Psoas muscle (tissue), 8 donors: ENCODE measurements at places on chromosomes 3 and 15. TPM values are rescaled to one million over a fixed set of nuclear protein-coding genes. Genes with fewer than 3 reads are reported as not detected.

Gene LRRIQ4
- not detected for total RNA-seq

Gene TXNRD3
- 7.7 TPM for total RNA-seq

- no peaks in the 10 kb centered on the region for H3K36me3 ChIP-seq
- H3K27me3 ChIP-seq: no peaks in the 10 kb centered on the region
- no peak overlapping the region for H3K4me3 ChIP-seq
- H3K4me1 ChIP-seq: no peaks in the 10 kb centered on the region
- H3K27ac ChIP-seq: no peak overlapping the region
Observed at GRCh38 chr3:128572644-128573105, 77.9 kb downstream of the RPN1 start.

- peak overlapping the region; percentile 81 for H3K4me3 ChIP-seq
- H3K36me3 ChIP-seq: no peaks in the 10 kb centered on the region
- peak; percentile 98 for DNase-seq
- H3K27ac ChIP-seq: peak overlapping the region; percentile 94
- H3K4me1 ChIP-seq: peaks cover 59% of the 10 kb centered on the region
Observed at GRCh38 chr3:23945913-23946687, 1.0 kb downstream of the NR1D2 start.

DNA sequence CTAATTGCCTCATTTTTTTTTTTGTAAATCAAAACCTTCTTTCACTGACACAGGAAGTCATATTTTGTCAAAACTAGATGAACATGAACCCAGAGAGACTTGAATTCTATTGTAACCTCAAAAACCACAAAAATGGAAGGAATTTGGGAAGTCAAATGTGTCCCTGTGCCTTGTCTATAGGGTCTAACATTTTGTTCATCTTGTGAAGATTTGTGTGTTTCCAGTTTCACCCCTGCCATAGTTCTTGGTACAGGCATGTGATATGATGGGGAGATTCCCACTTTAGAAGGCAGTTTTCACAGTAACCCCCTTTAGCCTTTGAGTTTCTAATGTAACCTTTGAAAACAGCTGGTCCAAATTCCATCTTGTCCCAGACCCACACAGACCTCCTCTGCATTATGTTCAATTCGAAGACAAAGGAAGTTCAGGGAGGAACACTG lies 318.5 kb upstream of the ADAMTS9 start:
- no peak for DNase-seq
- H3K4me1 ChIP-seq: no peaks in the 10 kb centered on the region

Gene NOX5
- total RNA-seq: not detected

Gene TMEM266
- total RNA-seq: 7.9 TPM

DNA sequence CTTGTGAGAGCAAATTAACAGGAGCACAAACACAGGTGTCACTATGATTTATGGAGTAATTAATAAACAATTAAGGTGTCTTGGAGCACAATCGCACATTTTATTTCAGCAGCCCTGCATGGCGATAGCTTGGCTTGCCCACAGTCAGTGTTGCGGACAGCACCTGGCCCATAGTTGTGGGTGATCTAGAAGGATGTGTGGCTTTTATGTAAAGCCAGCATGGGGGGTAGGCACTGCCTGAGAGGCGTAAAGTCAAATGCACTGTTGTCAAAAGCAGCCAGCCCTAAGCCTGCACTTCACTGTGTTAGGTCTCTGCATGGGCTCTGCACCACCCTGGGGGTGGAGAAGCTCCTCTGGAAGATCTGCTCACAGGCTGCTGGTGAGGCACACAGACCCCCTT lies 177.4 kb upstream of the PPP2R3A start:
- no peak overlapping the region for H3K4me3 ChIP-seq
- H3K27ac ChIP-seq: no peak overlapping the region

DNA sequence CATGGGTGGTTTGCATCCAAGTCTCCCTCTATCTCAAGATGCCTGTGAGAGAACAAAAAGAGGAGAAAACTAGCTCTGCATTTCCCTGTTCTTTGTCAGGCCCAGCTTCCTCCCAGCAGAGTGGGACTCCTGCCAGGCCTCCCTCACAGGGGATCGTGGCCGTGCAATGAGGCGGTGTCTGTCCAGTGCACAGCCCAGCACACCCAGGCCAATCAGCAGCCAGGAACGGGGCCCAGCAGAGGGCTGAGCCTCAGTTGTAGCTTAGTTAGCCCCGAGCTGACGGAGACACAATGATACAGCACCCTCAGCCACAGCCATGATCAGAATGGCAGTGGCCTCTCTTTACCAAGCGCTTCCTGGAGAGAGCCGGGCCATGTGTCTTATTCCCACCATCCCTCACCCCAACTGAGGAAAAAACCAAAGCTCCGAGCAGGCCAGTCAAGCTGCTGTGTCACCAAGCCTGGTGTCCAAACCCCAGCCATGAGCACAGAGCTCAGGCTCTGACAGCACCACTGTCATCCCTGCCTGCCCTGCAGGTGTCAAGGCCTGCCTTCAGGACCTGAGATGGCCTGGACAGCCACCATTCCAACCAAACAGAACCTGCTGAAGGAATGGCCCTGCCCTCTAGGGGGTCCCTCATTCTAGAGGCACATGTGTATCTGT lies 71.1 kb downstream of the DNAJB8 start:
- H3K36me3 ChIP-seq: no peaks in the 10 kb centered on the region
- DNase-seq: peak; percentile 66
- peaks cover 12% of the 10 kb centered on the region for H3K4me1 ChIP-seq
- no peak overlapping the region for H3K27ac ChIP-seq

GRCh38 chr3:64685800-64686445 lies 1.9 kb downstream of the ADAMTS9 start:
- H3K27me3 ChIP-seq: no peaks in the 10 kb centered on the region
- DNase-seq: peak; percentile 96
- H3K36me3 ChIP-seq: peaks cover 4% of the 10 kb centered on the region
- H3K27ac ChIP-seq: peak overlapping the region; percentile 92
- peaks cover 4% of the 10 kb centered on the region for H3K4me1 ChIP-seq
- H3K4me3 ChIP-seq: peak overlapping the region; percentile 78

DNA sequence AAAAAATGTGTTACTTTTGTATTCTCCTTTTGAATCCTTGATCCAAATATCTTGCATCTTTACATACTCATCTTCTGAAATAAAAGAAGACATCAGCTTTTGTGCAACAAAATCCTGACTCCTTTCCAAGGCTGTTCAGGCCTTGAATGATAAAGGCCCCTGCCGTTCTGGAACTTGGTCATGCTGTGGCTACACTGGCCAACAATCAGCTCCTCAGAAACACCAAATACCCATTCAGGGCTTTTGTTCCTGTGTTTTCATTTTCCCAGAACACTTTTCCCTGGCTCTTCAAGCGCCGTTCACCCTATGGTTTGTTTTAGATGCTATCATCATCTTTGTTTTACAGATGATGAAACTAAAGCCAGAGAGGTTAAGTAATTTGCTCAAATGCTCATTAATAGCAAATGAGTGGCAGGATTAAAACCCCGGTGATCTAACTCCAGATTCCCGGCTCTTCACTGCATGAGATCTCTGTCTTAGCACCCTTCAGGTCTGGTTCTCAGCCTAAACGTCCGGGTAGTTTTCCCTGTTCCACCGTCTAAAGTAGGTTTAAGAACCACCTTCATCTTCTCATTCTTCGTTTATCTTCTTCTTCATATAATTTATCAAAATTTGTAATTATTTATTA lies 58.3 kb downstream of the EPHA3 start:
- no peaks in the 10 kb centered on the region for H3K4me1 ChIP-seq
- H3K4me3 ChIP-seq: no peak overlapping the region
- no peaks in the 10 kb centered on the region for H3K27me3 ChIP-seq

Gene TAGLN3
- total RNA-seq: not detected
